ENCODE measurements at places on chromosomes 4 and X. TPM values are rescaled to one million over a fixed set of nuclear protein-coding genes. Genes with fewer than 3 reads are reported as not detected.

- no peak for DNase-seq
Observed at GRCh38 chr4:93759506-93759905, 69.0 kb upstream of the ATOH1 start.

Gene DBET
- not detected for total RNA-seq

Gene FSTL5
- total RNA-seq: not detected

Gene AFM
- not detected for total RNA-seq

Gene ATP2B3
- 0.11 TPM for total RNA-seq

Measured in pulmonary artery endothelial cell (primary cell).